NCI-H446 (cell line): ENCODE measurements at places on chromosomes 3 and 15.

DNA sequence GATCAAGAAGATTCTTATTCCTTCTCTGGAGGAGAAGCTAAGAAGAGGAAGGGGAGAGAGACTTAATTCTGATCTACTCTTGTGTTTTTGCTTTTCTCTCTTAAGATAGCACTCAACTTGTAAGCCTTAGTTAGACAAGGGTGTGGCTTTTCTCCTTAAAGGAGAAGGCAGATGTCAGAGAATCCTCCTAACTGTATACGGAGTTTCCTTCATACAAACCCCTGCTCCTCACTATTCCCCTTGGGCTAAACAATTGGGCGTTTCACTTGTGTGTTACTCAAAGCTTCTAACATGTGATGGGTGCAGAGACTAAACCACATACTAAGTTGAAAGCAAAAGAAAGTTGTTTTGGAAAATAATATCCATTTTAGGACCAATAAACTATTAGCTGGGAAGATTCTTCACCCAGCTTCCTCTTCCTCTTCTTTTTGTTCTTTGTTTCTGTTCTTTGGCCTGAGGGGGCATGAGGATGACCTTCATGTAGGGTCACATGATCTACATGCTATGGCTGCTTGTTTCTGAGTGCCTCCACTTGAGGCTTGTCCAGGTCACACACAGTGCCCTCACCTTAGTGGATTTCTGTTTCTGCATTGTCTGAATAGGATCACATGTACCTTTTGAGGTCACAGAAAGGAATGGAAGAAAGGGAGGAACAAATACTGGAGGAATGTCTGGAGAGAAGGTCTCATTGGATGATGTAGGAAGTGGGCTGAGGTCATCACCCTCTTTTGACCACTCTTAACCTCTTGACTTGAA lies 14.6 kb downstream of the SPINK8 start:
- DNase-seq = no peak

DNA sequence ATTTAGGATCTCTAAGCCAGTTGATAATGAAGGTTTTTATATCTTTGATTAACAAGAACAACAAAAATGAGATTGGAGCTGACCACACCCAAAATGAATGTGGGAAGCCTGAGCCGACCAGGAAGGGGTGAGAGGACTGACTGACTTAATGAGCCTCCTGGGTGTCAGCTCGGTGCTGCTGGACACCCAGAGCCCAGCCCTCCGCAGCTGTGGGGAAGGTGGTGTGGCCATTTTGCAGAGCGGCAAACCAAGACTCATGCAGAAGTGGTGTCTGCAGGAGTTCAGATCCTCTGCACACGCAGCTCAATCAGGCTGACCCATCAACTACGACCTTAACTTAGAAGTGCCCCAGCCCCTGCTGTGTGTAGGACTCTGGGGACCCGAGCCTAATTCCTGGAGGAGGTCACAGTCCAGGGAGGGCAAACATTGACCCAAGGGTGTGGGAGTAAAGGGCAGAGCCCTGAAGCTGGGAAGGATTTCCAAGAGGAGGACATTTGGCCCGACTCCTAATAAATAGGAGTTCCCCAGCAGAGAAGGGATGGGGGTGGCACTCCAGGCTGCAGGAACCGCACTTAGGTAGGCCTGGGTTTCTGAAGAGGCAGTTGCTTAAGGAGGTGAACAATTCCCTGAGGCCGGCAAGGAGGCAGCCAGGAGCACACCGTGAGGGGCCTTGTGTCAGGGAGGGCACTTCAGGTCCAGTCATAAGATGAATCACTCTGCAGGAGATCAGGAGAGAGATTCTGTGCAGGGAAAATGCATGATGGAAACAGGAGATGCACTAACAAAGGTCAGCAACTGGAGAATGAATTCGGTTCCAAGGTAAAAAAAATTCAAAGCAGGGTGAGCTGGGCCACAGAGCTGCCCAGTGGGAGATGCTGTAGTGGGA lies 197.1 kb upstream of the TPM1 start:
- no peak for DNase-seq

- DNase-seq = no peak
Observed at GRCh38 chr3:16300881-16301359, 35.9 kb downstream of the OXNAD1 start.

DNA sequence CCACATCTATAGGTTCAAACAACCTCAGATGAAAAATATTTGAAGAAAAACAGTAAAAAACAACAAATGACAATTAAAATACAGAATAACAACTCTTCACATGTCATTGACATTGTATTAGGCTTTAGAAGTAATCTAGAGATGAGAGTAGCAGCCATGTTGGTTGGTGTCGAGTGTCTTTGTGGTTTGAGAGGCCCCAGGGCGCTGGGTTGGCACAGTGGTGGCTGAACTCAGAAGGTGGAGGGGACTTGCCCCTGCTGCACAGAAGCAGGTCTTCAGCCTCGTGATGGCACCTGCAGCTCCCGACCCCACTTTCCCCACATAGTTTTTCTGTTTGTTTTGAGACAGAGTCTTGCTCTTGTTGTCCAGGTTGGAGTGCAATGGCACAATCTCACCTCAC lies 187.2 kb downstream of the OSBPL10 start:
- no peak for DNase-seq

DNA sequence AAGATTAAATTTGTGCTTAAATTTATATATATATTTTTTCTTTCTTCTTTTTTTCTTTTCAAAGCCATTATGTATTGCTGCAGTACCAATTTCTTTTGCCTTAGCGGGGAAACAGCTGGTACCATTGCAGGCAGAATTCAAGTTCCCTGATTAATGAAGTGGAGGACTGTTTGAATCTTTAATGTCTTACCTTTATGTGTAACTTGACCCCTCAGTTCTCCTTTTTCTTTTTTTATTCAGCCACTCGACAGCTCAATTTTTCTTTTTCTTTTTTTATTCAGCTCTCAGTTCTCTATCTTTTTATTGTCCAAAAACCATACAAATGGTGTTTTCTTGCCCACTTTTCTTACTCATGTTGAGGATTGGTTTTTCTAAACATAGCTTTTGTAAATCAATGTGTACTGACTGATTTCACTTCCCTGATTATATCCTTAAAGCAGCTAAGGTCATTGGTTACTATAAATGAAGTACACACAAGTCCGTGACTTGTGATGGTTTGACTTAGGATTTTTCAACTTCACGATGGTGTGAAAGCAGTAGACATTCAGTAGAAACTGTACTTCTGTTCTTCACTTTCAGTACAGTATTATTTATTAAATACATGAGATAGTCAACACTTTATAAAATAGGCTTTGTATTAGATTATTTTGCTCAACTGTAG lies 22.8 kb downstream of the ATP2C1 start:
- no peak for DNase-seq

- DNase-seq = no peak
Observed at GRCh38 chr15:67076147-67076843, 10.9 kb downstream of the SMAD3 start.

GRCh38 chr3:69761896-69762767 lies 22.9 kb downstream of the MITF start:
- DNase-seq = no peak

DNA sequence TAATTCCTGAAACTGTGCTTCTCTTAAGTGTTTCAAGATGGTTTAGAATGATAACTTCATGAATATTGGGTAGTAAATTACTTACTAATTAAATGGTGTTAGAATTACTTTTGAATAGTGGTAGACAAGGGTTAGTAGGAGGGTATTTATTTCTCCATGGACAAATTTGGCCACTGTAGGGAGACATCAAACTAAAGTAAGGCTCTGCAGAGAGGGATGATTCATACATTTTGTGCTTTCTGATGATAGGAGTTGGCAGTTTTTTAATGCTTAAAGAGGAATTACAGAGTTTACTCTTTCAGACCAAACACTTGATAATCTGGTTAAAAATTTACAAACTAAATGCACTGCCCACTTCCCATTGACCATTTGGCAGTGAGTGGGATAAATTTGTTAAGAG lies 127.6 kb downstream of the NAALADL2 start:
- no peak for DNase-seq

DNA sequence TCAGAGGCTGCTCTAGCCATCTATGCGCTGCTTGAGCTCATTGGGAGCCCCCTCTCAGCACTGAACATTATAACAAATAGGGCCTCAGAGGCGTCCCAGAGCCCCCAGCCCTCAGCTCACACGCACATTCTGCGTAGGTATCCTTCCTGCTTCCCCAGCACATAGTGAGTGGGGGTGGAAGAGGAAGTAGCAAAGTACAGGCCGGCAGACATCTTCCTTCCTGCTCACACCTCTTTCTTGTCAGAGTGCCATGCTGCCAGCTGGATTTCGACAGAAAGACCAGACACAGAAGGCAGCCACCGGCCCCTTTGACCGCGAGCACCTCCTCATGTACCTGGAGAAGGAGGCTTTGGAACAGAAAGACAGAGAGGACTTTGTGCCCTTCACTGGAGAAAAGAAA lies 16.6 kb downstream of the TMOD2 start:
- no peak for DNase-seq
